ENCODE measurements at places on chromosomes 6 and 20. TPM values are rescaled to one million over a fixed set of nuclear protein-coding genes. Genes with fewer than 3 reads are reported as not detected.

XKR7 gene
- total RNA-seq, result not detected

DNA sequence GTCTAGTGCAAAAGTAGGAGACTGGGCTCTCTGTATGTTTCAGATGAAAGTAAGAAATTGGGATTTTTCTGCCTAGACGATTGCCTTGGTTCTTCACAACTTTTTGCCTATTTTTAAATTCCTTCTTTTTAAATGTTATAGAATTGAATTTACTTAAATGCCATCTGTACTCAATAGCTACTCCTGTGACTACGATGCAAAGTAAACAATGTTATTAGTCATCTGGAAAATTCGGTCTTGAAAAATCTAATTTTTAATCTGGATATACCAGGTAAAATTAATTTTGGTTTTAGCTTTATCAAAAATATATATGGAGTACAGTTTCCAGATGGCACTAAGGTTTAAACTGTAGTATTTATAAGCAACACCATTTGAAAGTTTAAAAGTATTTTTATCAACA, 472.2 kb downstream of the UTRN start:
- no peak for DNase-seq

DNA sequence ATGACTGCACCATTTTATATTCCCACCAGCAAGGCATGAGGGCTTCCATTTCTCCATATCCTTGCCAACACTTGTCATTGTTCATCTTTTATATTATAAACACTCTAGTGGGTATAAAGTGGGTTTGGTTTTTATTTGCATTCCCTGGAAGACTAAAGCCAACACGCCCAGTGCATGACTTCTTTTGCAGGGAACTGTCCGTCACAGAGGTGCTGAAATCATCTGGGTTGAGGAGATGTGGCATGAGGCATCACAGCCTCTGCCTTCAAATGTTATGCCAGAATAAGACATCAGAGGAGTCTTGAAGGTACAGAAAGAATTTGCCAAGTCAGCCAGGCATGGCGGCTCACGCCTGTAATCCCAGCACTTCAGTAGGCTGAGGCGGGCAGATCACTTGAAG, 29.9 kb upstream of the FAM210B start:
- DNase-seq, result no peak

DNA sequence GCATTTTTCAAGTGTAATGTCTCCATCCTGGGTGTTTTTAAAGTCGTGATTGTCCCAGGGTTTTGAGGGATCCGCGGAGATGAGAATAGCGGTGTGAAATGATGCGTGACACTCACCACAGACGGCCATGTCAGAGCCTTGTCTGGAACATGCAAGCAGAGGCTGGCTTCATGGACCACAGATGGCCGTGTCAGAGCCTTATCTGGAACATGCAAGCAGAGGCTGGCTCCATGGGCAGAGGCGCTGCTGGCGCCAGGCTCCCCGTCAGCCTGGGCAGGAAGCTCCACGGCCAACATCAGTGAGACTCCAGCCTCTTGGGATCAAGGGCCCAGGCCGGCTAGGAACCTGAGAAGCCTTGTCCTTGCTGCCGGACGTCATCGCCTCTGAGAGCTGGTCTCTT, 7.7 kb upstream of the MRGBP start:
- no peak for DNase-seq

CDSN gene
- total RNA-seq, result not detected

GRCh38 chr20:50855498-50856474, 60.9 kb downstream of the BCAS4 start:
- peak; percentile 29 for DNase-seq

SLC17A2 gene
- not detected for total RNA-seq

GRCh38 chr6:22942403-22942802, 373.0 kb downstream of the HDGFL1 start:
- DNase-seq, result no peak

DNA sequence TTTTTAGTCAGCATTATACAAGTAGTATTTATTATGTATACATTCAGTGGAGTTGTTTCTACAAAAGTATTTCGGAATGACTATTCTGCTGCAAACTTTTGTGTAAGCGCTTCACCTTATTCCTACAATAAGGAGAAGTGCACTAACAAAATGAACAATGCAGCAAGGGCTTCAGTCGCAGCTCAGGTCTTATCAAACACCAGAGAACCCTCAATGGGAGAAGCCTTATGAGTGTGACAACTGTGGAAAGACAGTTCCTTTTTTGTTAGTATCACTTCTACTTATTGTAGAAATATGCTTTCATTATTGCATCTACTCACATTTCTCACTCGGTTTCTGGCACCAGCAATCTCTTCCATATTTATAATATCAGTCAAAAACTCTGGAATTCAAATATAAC, 18.8 kb downstream of the ZKSCAN3 start:
- DNase-seq, result no peak

LRFN2 gene
- not detected for total RNA-seq

SLC17A1 gene
- total RNA-seq, result not detected

IL17A gene
- total RNA-seq, result not detected

KCNS1 gene
- total RNA-seq, result 0.50 TPM

GLYATL3 gene
- not detected for total RNA-seq

- peak; percentile 60 for DNase-seq
Observed at GRCh38 chr6:151082079-151082478, 157.7 kb upstream of the AKAP12 start.

DNA sequence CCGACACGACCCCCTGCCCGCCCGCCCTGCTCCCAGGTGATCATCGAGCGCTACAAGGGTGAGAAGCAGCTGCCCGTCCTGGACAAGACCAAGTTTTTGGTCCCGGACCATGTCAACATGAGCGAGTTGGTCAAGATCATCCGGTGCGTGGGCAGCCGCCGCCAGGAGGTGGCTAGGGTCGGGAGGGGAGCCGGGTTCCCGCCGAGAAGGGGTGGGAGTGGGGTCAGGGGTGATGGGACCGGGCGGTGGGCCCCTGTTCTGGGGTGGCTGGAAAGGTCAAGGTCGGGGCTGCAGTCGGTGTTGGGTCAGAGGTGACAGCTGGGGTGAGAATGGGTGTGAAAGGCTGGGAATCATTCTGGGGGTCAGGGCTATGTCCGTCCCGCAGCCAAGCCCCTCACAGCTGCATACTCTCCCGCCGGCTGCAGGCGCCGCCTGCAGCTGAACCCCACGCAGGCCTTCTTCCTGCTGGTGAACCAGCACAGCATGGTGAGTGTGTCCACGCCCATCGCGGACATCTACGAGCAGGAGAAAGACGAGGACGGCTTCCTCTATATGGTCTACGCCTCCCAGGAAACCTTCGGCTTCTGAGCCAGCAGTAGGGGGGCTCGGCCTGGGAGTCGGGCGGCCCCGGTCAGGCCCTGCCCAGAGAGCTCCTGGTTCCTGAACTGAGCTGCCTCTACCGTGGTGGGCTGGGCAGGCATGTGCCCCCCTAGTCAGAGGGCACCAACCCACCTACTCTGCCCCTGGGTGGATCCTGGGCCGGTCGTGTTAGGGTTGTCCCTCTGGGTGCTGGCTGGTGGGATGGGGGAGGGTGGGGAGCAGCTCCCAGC, 1.0 kb downstream of the MAP1LC3A start:
- no peak for DNase-seq

- no peak for DNase-seq
Observed at GRCh38 chr20:12660918-12661317, 347.9 kb upstream of the SPTLC3 start.

GRCh38 chr6:81816380-81816779, 63.9 kb upstream of the TENT5A start:
- DNase-seq, result no peak

UBE2C gene
- 12.9 TPM for total RNA-seq

- DNase-seq, result no peak
Observed at GRCh38 chr6:83333500-83333899, 97.4 kb downstream of the ME1 start.

- no peak for DNase-seq
Observed at GRCh38 chr6:114216789-114217467, 125.9 kb downstream of the HS3ST5 start.

DNA sequence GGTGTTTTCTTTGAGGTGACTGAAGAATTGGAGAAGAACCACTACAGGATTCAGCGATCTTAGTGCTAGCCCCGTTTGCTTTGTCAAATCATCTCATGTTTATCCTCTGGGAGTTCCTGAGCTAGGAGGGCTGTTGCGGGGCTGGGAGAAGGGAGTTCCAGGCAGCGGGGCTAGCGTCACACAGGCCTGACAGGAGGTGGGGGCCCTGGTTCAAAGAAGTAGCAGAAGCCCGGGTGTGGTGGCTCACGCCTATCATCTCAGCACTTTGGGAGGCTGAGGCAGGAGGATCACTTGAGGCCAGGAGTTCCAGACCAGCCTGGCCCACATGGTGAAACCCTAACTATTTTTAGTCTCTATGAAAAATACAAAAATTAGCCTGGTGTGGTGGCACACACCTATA, 33.2 kb upstream of the SULF2 start:
- DNase-seq, result no peak

TRIM39 gene
- 11.9 TPM for total RNA-seq

GRCh38 chr6:26388014-26388413, 5.1 kb downstream of the BTN2A2 start:
- DNase-seq, result no peak

- no peak for DNase-seq
Observed at GRCh38 chr20:37407573-37408002, 61.6 kb downstream of the SRC start.

KCNQ2 gene
- not detected for total RNA-seq

DOP1A gene
- total RNA-seq, result 33.7 TPM

DNA sequence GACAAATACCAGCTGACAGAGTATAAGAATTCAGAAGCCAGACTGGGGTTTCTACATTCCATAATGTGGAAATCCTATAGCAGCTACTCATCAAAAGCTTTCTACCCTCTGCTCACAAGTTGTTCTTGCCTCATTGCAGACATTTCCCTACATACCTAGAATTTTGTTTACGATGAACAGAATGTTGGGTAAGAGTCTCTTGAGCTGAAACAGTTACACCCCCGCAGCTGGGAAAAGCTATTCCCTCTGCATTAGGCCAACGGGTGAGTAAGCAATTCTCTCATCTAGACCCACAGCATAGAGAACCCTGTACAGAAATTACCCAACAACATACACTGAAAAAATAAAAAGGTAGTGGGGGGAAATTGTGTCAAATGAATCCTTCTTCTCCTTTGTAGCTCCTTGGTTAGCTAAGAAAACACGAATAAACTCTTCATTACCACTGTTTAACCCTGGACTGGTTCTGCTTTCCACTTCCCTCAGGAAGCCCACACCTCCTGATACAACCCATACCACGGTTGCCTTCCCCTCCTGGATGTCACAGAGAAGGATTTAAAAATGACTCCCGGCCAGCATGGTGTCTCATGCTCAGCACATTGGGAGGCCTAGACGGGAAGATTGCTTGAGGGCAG, 215.0 kb upstream of the SHLD1 start:
- DNase-seq, result peak; percentile 75

GRCh38 chr6:46053039-46053933, 37.6 kb upstream of the CLIC5 start:
- no peak for DNase-seq

DNA sequence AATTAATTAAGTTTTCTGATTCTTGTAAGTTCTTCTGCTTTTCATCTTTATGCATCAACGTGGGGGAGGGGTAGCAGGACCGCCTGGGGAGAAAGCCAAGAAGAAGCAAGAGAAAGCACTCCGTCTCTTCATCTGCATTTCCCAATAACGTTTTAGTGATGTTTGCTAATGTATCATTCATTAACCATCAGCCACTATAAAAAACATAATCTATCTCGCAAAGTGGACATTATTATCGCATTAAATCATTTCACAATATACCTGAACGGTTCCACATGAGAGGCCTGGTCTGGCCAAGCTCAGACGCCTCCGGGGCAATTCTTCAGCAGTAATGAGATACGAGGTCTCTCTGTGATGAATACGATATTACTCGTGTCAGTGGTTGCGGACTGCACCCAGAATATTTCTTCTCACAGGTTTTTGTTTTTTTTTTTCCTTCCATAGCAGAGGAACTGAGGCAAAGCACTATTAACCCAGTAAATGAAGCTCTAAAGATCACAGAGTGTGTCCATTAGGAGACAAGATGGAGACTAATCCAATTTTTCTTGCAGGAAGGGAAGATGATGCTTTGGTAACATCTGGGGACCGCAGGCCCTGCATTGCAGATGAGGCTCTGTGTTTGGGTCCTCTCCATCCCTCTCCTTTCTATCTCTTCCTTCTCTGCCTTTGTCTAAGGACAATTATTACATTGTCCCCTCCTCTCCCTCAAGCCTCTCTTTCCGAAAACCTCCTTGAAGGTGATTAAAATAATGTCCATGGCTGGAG, 156.1 kb downstream of the SLC35B3 start:
- DNase-seq, result no peak

DNA sequence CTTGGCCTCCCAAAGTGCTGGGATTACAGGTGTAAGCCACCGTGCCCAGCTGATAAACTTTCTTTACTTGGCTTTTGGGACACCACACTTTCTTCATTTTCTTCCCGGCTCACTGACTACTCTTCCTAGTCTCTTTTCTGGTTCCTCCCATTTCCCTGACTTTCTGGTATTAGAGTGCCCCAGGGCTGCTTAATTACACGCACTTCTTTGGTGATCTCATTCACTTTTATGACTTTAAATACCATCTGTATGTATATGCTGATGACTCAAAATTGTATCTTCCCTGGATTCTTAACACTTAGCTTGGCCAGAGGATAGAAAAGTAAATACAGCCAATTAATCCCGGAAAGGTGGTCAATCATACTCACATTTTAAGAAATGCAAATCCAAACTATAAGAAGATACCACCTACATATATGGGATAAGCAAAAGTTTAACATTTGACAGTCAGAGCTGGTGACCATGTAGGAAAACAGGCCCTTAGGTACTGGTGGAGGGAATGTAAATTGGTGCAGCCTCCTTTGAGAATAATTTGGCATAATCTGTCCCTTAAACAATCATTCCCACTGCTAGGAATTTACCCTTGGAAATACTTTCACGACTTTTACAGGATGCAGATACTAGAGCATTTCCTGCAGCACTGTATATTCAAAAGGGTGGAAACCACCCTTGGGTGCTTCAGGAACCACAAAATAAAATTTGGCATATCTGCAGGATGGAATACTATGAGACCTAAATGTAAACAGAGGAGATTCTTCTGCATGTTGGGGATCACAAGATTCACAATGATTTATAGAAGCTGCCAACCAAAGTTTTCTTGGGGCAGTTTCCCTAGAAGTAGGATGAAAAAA, 9.4 kb upstream of the NANP start:
- DNase-seq, result no peak

TCP11 gene
- 0.51 TPM for total RNA-seq

Measured in fibroblast of lung (primary cell).